ENCODE measurements at places on chromosomes 12 and 14.

- DNase-seq, result no peak
Observed at GRCh38 chr12:121970581-121971300, 50.9 kb upstream of the BCL7A start.

- DNase-seq, result no peak
Observed at GRCh38 chr12:22518998-22519397, 25.3 kb downstream of the C2CD5 start.

GRCh38 chr12:4307593-4308333, 13.2 kb upstream of the TIGAR start:
- no peak for DNase-seq

DNA sequence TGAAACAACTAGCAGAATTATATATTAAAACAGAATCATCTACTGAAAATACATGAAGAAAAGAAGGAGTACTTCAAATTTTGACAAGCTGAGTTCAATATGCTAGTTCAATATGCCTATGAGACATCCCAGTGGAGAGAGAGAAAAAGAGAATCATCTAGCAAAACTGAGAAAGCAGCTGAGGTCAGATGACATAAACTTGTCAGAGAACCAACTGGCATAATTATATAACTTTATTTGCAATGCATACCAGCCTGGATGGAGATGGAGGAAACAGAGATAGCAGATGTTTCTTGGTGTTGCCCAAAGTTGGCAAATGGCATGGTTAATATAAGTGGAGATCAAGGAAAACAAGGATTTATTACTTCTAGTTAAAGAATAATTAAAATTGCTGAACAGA, 148.7 kb upstream of the PDZRN4 start:
- DNase-seq, result no peak

GRCh38 chr14:41606282-41606531, 469 bp upstream of the LRFN5 start:
- DNase-seq, result no peak

DNA sequence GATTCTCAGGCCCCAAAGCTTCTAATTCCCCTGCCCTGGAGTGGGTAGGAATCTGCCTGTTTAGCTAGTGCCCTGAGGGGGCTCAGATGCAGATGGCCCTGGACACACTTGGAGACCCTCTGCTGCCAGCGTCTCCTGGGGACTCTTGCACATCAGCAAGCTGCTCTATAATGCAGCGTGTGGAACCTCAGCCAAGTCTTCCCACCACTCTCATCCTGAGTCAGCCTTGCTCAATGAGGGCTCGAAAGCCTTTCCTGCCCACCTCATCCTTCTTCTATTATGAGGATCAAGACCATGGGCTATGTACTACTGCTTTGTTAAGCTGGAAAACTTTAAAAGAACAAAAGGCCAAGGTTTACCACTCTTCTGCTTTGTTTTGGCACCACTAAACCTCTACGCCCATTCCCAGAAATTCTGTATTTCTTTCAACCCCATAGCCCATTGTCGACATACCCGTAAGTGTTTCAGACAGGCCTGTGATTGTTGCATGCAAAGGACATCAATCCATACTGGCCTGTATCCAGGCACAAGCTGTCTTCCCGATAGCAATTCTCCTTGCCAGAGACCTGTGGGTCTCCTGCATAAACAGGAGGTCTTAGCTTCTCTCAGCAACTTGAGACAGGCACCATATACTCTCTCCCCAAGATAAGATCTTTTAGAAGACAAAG, 246.9 kb downstream of the DPF3 start:
- no peak for DNase-seq

DNA sequence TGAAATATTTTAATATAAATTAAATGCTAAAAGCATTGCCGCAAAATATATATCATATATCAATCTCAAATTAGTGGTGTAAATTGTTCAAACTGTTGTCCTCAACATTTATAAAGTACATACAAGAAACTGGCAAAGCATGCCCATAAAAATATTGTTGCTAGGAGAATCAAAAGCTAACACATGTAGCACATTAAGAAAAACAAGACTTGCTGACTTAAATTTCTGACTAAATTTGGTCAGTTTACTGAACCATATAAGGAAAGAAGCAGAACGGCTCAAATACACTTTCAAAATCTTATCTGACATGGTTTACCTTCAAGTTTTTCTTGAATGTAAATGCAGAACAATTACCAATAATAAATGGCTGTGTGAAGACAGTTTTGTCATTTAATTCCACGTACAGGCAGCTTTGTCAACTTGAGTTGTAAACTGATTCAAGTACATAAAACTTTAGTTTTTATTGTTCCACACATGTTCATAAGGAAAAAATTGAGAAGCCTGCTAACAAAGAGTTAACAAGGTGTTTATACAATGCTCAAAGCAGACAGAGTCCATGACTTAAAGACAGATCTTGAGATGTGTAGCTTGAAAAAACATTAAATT, 50.4 kb downstream of the PPP1R12A start:
- no peak for DNase-seq

DNA sequence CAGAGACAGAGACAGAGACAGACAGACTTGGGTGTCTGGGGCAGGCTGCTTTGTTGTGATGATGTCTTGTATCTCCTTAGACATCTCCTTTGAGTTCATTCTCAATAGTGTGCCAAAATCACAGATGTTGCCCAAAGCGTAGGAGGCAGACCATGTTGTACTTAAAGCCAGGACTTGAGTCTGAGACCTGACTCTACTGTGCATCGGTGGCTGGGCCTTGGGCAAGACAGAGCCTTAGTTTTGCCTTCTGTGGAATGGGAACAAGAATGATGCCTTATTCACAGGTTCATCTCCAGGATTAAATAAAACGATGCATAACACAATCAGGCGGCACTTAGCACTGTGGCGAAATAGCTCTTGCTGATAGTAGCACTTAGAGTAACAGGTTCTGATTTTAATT, 230.3 kb downstream of the AACS start:
- no peak for DNase-seq

DNA sequence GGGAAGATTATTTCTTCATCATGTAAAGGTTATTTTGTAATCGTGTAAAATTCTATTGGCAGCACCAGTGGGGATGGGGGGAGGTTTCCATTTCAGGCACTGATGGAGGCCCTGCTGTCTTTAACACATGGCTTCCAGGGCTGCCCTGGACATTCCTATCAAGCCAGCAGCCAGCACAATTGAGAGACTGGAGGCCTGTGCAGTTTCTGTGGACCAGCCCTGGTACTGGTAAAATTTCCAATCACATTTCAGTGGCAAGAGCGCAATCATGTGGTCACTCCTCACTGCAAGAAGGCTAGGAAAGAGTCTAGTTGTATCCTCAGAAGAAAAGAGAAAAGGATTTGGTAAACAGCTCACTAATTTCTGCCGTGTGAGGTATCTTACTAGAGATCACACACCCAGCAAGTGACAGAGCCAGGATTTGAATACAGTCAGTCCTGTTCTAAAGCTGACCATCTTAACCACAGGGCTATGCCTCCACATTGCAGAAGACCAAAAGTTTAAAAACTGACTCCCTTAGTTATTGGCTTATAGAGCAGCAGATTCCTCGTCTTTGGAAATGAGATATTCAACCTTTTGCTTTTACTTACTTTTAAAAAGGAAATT, 179.4 kb upstream of the ARHGAP5 start:
- DNase-seq, result no peak

- DNase-seq, result no peak
Observed at GRCh38 chr14:105898482-105899010, 372.2 kb downstream of the TMEM121 start.

GRCh38 chr12:2129076-2129475, 76.3 kb downstream of the CACNA1C start:
- no peak for DNase-seq

All from activated naive CD8-positive, alpha-beta T cell treated with anti-CD3 and anti-CD28 coated beads for 36 hours (primary cell).